ENCODE measurements at places on chromosomes 2 and 18. TPM values are rescaled to one million over a fixed set of nuclear protein-coding genes. Genes with fewer than 3 reads are reported as not detected.

CAPN14 gene
- total RNA-seq: 0.58 TPM

ASXL3 gene
- total RNA-seq: 1.4 TPM

UCN gene
- 1.6 TPM for total RNA-seq

TBC1D8 gene
- 17.3 TPM for total RNA-seq

TMBIM1 gene
- 155 TPM for total RNA-seq

EFHD1 gene
- total RNA-seq: 6.5 TPM

CLEC4F gene
- total RNA-seq: not detected

AMER3 gene
- not detected for total RNA-seq

STAT4 gene
- 1.1 TPM for total RNA-seq

LRRTM1 gene
- 3.7 TPM for total RNA-seq

CFC1 gene
- total RNA-seq: not detected

LIMS4 gene
- 4.9 TPM for total RNA-seq

RNF125 gene
- total RNA-seq: 1.4 TPM

XPO1 gene
- 93.2 TPM for total RNA-seq

MYO3B gene
- total RNA-seq: 1.1 TPM

FSHR gene
- not detected for total RNA-seq

PSTPIP2 gene
- 14.2 TPM for total RNA-seq

MARCHF4 gene
- 17.2 TPM for total RNA-seq

SMCHD1 gene
- 28.0 TPM for total RNA-seq

SLC38A11 gene
- total RNA-seq: 0.46 TPM

LRPPRC gene
- 92.8 TPM for total RNA-seq

INPP5D gene
- 2.7 TPM for total RNA-seq

VIL1 gene
- not detected for total RNA-seq

KCNG2 gene
- total RNA-seq: not detected

COBLL1 gene
- total RNA-seq: 57.2 TPM

KCNIP3 gene
- total RNA-seq: 5.1 TPM

NOTO gene
- not detected for total RNA-seq

IL36A gene
- total RNA-seq: not detected

ITGB6 gene
- 68.5 TPM for total RNA-seq

VWC2L gene
- total RNA-seq: not detected

COL4A3 gene
- 2.3 TPM for total RNA-seq

CCDC141 gene
- not detected for total RNA-seq

ANKRD30BL gene
- 0.14 TPM for total RNA-seq

EIPR1 gene
- total RNA-seq: 67.2 TPM

TXNDC2 gene
- not detected for total RNA-seq

FBXO36 gene
- 4.2 TPM for total RNA-seq

SERPINB10 gene
- not detected for total RNA-seq

LBH gene
- 57.0 TPM for total RNA-seq

SRD5A2 gene
- 0.17 TPM for total RNA-seq

CFAP53 gene
- total RNA-seq: 0.29 TPM

LONRF2 gene
- total RNA-seq: 3.3 TPM

CXCR1 gene
- total RNA-seq: not detected

NT5C1B gene
- not detected for total RNA-seq

C2orf78 gene
- total RNA-seq: not detected

MAP2 gene
- 58.1 TPM for total RNA-seq

TCF23 gene
- not detected for total RNA-seq

RAX gene
- not detected for total RNA-seq

ABCG5 gene
- not detected for total RNA-seq

DSC1 gene
- total RNA-seq: not detected

SERPINB5 gene
- total RNA-seq: 2.3 TPM

IL36B gene
- not detected for total RNA-seq

COX7A2L gene
- 250 TPM for total RNA-seq

WDSUB1 gene
- total RNA-seq: 6.7 TPM

SCG2 gene
- total RNA-seq: 0.08 TPM

HAT1 gene
- total RNA-seq: 26.0 TPM

G6PC2 gene
- not detected for total RNA-seq

TMEM17 gene
- 4.4 TPM for total RNA-seq

REG1B gene
- total RNA-seq: not detected

SLC4A5 gene
- total RNA-seq: 1.2 TPM
